ENCODE measurements at places on chromosomes 12 and 14.

GRCh38 chr12:68930178-68930577, 2.8 kb downstream of the CPM start:
- no peak for DNase-seq

DNA sequence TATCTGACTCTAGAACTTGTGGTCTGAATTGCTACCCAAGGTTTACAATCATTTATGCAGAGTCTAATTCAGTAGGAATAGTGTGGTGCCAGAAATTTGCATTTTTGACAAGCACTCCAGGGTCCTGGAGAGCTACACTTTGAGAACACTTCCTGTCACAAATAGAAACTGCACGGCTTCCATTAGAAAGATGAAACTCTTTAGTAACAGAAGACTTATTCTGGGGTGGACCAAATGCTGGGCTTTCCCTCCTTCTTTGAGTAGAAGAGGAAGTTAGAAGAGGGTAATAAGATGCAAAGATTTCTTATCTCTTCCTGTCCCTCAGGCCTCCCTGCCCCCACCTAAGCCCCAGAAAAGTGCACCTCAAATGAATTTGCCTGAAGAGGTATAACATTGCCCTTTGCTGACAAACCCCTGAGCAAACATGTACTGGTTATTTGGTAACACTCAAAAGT, 28.4 kb downstream of the DGLUCY start:
- no peak for DNase-seq

DNA sequence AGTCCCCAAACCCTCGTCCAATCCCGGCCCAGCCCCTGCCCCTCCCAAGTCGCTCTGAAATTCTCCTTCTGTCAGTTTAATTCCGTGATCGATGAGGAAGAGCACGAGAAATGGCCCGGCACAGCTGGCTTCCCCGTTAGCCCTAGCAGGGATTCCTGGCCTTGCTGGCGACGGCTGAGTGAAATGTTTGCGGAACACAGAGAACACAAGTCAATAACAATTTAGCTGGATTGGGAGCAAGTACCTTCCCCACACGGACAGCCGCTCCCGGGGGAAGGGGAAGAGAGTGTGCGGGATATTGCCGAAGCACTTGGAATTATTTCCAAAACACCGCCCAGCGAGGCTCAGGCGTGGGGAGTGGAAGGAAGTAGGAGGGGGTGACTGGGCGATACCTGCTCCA, 134.6 kb downstream of the RBM19 start:
- DNase-seq = no peak

- DNase-seq = no peak
Measured at GRCh38 chr12:89324437-89324836, 27.9 kb downstream of the DUSP6 start.

DNA sequence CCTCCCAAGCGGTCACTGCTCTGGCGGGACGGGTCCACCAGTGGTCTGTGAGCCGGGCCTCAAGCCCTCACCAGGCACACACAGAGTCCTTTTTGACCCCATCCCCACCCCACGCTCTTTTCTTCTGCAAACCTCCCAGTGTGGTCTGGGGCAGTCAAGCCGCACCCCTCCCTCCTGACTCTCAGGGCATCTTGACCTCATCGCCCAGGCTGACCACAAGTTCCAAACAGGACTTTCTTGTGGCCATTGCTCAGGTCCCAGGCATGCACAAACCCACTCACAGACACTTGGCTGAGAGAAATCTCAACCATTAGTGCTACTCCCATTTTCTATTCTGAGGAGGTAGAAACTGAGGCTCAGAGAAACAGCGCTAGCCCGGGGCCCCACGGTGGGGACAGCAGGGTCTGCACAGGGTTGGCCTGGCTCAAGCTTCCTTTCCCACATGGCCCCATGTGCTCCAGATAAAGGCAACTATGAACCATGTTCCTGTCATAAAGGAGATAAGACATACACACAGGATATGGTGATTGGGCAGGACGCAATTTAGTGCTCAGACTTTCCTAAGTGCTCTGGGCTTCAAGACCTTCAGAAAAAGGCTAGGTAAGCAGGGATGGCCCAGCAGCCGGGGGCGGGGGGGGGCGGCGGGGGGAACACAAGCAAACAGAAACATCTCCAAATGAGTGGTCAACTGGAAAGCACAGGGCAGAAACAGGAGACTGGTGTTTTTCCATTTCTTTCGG, 69.6 kb downstream of the ITPK1 start:
- no peak for DNase-seq

DNA sequence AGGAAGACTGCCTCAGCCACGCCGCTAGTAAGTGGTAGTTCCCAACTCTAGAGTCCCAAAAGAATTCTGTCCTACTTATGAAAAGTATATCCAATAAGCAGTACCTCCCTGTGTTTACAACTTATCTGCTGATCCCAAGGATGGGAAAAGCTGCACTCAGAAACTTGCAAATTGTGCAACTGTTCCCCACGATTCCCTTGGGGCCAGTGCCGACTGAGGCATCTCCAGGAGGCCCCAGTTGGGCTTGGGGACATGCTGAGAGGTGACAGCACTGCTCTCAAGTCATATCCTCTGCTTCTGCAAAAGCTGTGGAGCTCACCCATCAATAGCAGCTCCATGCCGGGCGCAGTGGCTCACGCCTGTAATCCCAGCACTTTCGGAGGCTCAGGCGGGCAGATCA, 23.7 kb downstream of the SPRING1 start:
- no peak for DNase-seq

GRCh38 chr14:26594756-26595545, 2.9 kb downstream of the NOVA1 start:
- no peak for DNase-seq

All from right cardiac atrium (tissue), 5 donors.